ENCODE measurements at places on chromosomes 1 and 21.

- DNase-seq, result peak; percentile 69
These were observed at the start of gene PRKAA2 for GRCh38 chr1:56644919-56645676. Gene PRKAA2 (plus strand): TSS chr1:56645314. CDS start chr1:56645388, 74 bp downstream.

DNA sequence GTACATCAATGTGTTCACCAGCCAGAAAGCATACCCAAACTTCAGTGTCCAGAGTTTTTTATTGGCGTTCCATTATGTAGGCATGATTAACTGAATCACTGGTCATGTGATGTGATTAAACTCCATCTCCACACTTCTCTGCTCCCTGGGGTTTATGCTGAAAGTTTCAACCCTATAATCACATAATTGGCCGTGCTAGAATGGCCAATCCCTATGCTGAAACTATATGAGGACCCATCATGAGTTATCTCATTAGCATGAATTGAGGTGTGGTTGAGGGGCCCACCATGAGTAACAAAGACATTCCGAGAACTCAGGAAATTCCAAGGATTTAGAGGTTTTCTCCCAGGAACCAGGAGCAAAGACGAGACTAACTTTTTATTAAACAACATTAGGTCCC is 31.8 kb upstream of the FBXO28 start:
- DNase-seq, result no peak

- no peak for DNase-seq
These were observed 174.1 kb downstream of the FOXD2 start for GRCh38 chr1:47611992-47612391.

- DNase-seq, result no peak
These were observed 633.7 kb downstream of the USP25 start for GRCh38 chr21:16363518-16363917.

DNA sequence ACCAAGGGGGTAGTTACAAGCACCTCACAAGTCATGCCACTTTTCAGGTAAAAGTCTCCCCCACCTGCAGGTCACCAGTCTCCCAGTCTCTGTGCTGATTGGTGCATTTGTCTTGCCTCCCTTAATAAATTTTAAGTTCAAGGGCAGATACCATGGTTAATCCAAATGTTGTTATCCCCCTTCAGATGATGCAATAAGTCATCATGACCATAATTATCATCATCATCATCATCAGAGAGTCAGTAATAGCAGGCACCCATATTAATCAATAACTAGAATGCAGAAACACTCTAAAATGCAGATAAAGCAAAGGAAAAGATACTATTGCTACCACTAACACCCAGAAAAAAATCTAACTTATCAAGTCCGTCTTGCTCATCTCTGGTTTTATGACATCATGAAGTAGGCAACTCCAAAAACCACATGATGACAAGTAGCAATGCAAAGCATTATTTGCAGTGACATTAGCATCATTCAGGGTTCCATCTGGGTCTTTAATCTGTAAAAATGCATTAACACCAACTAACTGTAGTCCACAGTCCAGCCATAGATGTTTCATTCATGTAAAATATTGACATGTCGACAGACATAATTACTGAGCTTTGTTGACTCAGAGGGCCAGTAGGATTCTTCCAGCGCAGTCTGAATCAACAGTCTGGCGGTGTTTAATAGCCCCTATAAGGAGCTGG is 492.0 kb upstream of the RUNX1 start:
- DNase-seq, result no peak

DNA sequence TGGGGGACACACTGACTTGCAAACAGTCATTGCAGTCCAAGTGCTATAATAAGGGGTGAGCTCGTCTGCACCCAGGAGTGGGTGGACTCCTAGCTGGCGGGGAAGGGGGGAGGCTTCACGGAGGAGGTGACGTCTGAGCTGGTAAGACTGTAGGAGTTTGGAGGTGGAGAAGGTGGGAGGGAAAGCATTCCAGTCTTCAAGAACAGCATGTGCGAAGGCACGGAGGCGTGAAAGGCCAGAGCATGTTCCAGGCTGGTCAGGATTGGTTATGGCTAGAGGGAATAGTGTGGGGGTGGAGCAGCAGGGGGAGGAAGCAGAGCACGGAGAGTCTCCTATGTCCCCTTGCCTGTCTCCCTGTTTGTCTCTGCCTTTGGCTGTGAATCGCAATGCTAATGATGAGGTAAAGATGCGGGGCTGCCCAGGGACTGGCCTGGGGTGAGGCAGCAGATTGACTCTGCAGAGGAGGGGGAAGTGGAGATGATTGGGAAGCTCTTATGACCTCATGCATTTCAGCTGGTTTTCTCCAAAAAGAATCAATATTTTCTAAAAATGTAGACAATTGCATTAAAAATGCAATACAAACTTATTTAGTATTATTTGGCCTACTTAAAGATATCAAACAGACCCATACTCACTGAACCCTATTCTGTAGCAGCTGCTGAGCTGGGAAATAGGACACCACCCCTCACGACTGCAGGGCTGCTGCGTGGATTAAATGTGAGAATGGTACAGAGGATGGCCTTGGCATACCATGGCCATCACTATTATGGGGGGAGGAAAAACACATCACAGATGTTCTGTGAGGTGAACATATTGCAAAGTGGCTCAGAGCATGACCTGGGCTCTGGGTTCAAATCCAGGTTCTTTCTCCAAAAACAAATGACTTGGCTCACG is 2.6 kb upstream of the ZNF436 start:
- DNase-seq, result peak; percentile 73

DNA sequence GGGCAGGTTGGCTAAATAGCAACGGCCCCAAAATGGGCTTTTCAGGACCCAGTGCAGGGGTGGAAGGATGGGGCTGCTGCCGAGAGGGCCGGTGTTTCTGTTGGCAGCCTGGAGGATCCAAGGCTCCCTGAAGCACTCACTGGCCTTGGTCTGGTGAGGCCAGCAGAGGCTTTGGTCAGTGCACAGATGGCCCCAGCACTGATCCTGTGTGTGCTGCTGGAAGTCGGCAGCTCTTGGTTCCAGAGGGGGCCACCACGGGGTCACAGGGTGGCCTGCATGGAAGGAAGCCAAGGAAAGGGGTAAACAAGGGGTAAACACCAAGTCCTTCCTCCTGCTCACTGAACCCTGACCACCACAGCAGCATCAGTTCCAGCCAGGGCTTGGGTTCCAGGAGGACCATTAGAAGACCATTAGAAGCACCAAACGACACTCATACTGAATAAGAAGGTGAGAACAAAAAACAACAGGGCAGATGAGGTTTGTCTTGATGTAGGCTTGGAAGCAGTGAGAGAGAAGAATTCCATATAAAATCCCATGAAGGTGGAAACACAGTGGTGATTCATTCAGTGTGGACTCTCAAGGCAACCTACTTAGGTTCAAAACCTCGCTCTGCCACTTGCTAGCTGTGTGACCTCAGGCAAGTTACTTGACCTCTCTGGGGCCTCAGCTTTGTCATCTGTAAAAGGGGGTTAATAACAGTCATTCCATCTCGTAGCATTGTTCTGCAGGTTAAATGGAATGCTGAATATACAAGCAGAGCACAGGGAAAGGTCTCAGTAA is 184.5 kb downstream of the RUNX1 start:
- DNase-seq, result no peak

- no peak for DNase-seq
These were observed 1.4 kb downstream of the CASQ1 start for GRCh38 chr1:160191756-160192155.

DNA sequence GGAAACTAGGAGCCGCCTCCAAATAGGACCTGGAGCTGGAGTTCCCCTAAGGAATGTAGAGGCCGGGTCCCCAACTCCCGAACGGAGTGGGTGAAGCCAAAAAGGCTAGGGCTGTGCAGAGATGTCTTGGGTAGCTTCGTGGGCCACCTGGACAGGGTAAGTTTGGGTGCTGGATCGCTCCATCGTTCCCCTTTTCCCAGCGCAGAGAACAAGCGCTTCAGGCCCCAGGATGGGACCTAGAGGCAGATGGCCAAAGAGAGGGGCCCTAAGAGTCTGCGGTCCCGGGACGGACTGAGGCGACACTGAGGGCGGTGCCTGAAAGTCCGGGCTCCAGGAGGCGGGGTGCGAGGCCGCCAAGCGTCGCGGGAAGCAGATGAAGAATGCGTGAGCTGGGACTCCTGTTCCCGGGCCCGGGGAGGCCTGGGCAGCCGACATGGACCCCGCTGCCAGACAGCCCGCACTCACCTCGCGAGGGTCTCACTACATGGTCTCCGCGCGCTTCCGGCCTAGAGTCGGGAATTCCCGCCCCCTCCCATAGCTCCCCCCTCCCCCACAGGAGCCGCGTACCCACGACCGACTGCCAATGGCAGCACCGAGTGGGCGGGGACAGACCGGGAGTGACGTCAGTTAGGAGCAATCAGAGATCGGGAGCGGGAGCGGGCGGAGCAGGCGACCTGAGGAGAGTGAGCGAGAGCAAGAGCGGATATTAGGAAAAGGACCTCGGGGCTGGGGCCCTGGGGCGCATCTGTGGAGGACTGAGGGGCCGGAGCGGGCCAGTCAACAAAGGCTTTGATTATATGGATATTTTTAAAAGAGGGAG is at the start of gene SLC39A1:
TSS of gene SLC39A1 (minus strand) at position 508 of the 820 bp plus-strand sequence. CDS start 822 bp downstream, outside the sequence.
- DNase-seq, result peak; percentile 99

DNA sequence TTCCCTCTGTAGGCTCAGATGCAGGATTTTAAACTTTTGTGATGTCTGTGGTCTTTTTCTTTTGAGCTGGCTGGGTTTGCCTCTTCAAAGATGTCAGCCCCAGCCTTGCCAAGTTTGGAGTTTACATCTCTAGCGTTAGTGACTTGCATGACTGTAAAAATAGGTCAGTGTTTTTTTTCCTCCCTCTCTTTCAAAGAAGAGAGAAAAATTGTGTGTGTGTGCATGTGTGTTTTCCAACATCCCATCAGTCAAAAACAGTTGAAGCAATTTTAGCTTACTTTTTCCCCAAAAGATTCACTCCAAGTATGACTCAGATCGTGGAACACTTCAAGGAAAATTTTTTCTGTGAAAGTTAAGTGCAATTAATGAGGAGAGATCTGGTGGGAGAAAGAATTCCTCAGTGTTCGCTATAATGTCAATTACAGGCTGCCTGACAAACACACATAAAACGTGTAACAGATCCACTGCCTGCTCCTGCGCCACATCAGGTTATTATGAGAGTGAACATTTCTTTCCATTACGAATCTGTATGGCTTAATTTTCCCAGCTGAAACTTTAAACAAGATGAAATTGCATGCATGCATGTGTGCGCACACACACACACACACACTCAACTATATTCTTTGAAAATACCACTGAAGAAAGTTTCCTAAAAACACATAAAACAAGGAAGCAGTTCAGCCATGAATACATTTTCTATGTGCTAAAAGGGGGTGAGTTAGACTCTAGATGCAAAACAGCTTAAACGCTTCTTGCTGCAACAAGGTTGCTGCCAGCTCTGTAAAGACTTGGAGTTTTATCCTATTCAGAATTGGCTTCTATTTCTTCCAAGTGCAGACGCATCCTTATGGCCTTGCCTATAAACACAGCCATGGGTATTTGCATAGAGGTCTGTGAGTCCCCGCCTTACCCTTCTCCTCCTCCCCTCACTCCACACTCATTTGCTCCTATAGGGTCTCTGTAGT is 55.5 kb downstream of the TLR5 start:
- peak; percentile 24 for DNase-seq

DNA sequence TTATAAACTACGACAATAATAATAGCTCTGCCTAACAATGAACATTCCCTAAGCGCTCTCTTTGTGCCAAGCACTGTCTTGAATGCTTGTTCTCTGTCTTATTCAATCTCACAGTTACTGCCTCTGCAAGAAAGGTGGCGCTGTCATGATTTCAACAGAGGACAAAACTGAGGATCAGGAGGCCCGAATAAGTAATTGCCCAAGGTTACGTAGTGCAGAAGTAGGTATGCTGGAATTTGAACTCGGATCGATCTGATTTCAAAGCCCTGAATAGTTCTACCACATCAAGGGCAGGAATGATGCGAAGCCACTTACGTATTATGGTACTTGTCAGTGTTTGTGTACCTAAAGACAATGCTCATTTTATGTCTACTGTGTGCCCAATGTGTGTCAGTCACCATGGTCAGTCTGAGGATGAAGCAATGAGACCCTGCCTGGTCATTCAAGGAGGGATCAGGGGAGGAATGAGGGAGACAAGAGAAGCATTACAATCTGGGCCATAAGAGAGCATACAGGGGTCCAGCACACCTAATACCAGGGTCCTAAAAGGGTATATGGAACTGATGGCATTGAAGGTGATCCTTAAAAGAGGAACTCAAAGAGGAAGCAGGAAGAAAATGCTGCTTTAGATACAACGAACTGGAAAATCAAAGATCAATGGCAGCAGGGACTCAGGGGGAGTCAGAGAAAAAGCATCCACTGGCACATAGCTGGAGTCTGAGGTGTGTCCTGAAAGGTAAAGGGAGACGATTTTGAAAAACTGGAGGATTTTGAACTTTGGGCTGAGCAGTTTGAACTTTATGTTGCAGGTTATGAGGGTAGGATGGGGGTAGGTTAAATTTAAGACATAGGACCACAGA is 389.2 kb downstream of the PLPP3 start:
- DNase-seq, result no peak

- DNase-seq, result no peak
These were observed 161.8 kb upstream of the NFIA start for GRCh38 chr1:60920561-60920960.

DNA sequence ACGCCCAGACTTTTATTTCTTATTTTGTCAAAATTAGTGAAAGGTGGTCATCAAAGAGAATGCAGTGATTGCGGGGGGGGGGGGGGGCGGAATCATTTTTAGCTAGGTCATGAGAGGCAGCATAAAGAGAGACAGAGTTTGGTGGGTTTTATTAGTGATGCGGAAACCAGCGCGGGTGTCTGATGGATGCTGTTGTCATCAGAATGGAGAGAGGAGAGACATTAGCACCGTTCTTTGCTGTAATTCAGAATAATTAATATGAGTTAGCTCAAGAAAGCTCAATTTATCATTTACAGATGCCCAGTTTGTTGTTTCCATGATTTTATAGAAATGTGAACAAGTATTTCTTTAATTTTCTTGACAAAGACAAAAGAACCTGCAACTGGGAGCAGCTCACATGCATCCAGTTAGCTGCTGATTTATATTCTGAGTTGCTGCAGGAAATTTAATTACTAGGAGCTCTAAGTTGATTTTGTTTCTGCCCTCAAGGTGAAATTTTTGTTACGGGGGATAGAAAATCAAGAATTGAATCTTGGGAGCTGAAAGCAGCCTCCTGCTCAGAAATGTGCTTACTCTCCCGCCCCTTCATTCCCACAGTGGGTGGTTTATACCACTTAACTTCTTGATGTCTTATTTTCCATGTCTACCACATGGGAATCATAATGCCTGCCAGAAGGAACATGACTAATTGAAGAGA is 133.4 kb upstream of the MAP1LC3C start:
- DNase-seq, result no peak

- no peak for DNase-seq
These were observed 12.8 kb downstream of the TRNAU1AP start for GRCh38 chr1:28565726-28566125.

DNA sequence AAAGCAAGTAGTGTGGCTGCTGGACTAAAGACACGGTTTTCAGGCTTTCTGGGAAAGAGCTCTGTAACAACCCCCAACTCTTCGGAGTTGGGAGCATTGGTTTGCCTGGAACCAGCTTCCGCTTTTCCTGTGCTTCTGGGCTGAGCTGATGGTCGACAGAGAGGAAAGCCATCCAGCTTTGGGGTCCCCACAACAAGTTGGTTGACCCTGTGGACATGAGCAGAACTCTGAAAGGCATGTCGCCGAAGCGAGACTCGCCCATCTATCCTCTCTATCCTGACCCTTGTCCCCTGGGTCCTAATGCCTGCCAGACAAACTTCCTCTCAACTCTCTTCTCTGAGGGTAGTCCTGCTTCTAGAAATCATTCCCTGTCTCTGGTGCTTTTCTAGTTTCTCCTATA is 31.9 kb upstream of the FCGR2A start:
- DNase-seq, result no peak
